ENCODE measurements at places on chromosomes 12 and 14.
A peak's percentile ranks its signal among the peaks of the same experiment; 100 is the strongest.

- DNase-seq: no peak
Measured at GRCh38 chr14:88208858-88209257, 114.2 kb downstream of the KCNK10 start.

DNA sequence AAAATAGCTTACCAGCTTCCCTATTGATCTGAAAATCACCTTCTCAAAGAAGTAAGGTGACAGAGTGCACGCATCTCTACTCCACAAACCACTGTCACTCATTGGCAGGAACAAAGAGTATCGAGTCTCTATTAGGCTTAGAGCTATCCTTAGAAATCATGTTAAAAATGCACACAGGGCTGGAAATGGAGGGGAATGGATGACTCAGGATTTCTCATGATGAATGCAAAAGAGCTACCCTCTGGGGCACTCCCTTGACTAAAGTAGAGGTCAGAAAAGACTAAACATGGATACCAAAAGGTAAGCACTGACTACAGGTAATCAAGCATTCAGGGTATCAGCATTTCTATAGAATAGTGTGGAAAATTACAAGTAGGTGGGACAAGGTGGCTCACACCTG is 96.1 kb upstream of the ANO4 start:
- DNase-seq: peak; percentile 50

DNA sequence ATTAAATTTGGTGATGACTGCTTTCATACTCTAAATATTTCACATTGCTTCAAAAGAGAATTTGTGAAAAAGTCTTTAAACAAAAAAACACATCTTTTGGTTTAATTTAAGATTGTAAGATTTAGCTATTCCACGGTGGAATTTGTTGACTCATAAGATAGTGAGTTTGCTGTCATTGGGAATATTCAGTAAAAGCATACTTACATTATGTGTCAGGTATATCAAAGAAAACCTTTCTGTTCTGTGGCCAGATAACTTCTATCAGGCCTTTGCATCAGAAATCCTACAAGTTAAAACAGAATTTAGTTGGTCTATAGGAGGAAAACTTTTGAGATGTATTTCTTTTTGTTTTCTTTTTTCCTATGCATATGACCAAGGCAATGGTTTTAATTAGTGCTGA is 148.8 kb upstream of the E2F7 start:
- DNase-seq: peak; percentile 57

- DNase-seq: no peak
Measured at GRCh38 chr14:63432888-63433552, 110.2 kb downstream of the PPP2R5E start.

- DNase-seq: no peak
Measured at GRCh38 chr14:78638926-78639325, 468.8 kb downstream of the NRXN3 start.

DNA sequence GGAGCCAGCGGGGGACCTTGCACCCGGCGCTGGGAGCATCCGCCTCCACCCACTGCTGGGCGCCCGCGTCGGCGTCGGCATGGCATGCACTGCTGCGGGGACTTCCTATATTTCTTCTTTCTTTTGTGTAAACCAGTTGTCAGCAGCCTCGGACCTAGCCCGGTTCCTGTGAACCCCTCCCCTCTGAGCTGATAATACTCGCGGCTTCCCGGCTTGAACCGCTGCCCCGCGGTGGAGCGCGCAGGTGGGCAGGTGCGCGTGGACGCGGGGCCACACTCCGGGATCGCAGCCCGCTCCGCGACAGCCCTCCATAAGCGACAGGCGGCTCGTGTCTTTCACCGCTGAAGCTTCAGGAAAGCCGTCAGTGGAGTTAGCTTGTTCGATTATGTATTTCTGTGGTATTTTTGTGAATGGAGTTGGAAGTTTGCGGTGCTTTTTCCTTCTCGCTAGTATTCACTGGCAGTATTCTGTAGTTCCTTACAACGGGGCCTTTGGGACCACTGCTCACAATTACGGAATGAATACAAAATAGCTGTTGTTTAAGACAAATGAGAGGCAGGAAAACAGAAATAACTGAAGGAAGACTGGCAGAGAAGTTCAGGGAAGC is 870 bp downstream of the BMAL2 start:
- DNase-seq: peak; percentile 57

GRCh38 chr12:30962047-30962446 is 35.5 kb downstream of the TSPAN11 start:
- DNase-seq: no peak

- DNase-seq: no peak
Measured at GRCh38 chr12:82530394-82530793, 156.3 kb upstream of the TMTC2 start.

GRCh38 chr12:42908712-42909111 is 319.2 kb upstream of the PRICKLE1 start:
- no peak for DNase-seq

- peak; percentile 64 for DNase-seq
Measured at GRCh38 chr12:87953256-87953860, 75.8 kb downstream of the C12orf50 start.

- DNase-seq: no peak
Measured at GRCh38 chr12:120836114-120836684, 68.0 kb downstream of the SPPL3 start.

DNA sequence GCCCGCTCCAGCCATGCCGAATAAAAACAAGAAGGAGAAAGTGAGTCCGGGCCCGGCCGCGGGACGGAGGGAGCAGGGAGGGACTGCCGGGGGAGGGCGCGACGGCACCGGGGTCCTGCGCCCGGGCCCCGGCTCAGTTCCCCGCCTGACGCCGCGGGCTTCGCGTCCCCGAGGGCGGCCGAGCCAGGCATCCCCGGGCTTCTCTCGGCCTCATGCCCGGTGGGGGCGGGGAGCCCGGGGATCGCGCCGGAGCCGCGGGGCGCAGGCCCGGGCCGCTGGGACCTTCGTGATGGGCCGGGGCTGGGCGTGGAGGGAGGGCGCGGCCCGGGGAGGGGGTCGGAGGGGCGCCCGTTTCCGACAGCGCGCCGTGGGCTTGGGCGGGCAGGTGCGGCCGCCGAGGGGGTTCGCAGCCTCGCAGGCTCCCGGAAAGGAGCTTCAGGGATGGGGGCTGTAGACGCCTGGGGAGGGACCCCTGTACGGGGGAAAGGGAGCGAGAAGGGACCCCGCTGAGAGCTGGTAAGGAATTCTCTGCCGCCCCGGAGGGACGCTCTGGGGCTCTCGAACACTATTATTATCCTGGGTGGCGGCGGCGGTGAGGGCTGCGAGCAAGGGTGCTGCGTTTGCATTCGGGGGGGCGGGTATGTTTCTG is 496 bp downstream of the PPP2R5C start:
- DNase-seq: peak; percentile 40

- no peak for DNase-seq
Measured at GRCh38 chr14:95302667-95303506, 16.8 kb downstream of the CLMN start.

DNA sequence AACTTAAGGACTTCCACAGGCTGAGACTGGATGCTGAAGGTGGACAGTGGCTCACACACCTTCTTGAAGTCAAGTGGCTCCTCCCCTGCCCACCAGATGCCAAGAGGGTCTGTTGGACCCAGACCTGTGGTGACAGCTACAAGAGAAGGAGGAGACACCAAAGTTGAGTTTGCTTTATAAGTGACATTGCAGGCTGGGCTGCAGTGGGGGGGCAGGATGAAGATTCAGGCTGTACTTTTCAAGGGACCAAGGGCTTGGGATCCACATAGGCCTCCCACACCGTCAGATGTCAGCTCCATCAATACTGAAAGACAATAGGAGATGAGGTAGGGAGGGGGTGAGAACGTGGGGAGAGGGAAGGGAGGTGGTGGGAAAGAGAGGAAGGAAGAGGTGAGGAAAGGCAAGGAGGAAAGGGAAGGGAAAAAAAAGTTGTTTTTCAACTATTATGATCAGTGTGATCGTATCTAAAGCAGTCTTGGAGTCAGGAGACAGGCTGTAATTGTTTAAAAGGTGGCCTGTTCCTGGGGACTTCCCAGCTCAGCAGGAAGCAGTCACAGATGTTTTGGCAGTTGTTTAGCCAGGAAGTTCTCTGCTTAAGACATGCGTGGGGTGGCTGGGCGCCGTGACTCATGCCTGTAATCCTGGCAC is 84.1 kb upstream of the RESF1 start:
- peak; percentile 78 for DNase-seq

DNA sequence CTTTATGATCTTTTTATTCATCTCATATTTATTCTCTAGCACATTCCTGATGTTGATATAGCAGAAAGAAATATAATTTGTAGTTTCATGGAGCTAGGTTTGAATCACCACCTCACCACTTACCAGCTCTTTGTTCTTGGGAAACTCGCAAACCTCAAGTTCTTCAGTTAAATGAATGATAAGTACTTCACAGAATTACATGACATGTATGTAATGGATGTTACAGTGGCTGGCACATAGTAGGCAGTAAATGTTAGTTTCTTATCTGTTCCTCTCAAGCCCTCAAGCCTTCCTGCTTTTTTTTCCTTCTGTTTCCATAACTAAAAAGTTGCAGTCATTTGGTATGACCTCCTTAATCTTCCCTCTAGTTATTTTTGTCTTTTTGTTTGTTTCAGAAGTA is 54.9 kb downstream of the SPATS2 start:
- DNase-seq: no peak

DNA sequence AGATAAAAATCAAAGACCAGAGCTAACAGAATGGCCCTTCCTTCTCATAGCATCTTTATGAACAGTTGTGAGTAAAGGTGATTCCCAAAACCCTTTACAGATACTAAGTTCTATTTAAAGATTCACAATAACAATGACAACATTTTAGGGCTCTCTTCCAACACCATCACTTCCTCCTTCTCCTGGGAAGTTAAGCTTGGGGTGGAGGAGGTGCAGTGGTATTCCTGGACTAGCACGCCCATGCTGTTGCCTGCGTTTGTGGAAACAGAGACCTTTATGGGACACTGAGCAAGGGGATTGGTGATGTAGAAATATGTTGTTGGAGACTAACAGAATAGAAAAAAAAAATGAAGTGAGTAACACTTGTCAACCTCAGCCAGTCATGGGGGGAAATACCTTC is 22.5 kb downstream of the SYNE2 start:
- peak; percentile 33 for DNase-seq

GRCh38 chr14:59424341-59425071 is 40.7 kb downstream of the GPR135 start:
- DNase-seq: no peak

- DNase-seq: no peak
Measured at GRCh38 chr12:107275530-107275929, 182.2 kb upstream of the CRY1 start.

GRCh38 chr12:54661048-54661447 is 12.9 kb upstream of the DCD start:
- DNase-seq: no peak

GRCh38 chr12:72499244-72499643 is 227.1 kb downstream of the TRHDE start:
- peak; percentile 74 for DNase-seq

GRCh38 chr14:62304257-62304656 is 542.0 kb downstream of the SNAPC1 start:
- no peak for DNase-seq

- DNase-seq: no peak
Measured at GRCh38 chr14:22502551-22502950, 86.5 kb downstream of the DAD1 start.

DNA sequence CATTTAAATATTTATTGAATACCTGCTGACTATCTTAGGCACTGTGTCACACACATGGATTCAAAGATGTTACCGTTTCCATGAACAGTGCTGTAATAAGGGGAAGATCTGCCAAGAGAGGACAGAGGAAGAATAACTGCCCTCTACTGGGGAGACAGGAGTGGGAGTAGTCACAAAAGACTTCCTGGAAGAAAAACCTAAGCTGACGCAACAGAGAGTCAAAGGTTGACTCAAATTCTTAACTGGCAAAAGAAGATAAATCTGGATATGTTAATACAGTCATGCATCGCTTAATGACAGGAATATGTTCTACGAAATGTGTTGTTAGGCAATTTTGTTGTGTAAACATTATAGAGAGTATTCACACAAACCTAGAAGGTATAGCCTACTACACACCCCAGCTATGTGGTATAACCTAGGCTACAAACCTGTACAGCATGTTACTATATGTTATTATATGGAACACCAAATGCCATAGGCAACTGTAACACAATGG is 51.5 kb downstream of the DCAF5 start:
- peak; percentile 90 for DNase-seq

DNA sequence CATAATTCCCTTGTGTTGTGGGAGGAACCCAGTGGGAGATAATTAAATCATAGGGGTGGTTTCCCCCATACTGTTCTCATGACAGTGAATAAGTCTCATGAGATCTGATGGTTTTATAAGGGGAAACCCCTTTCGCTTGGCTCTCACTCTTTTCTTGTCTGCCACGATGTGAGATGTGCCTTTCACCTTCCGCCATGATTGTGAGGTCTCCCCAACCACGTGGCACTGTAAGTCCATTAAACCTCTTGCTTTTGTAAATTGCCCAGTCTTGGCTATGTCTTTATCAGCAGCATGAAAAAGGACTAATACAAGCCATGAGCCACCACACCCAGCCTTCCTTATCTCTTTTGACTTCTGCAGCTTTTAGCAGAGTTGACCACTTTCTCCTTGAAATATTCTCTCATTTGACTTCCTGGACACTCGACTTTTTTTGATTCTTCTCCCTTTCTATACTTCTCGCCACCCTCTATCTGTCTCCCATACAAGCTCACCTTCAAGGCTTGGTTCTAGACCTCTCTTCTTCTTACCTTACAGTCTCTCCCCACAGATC is 2.3 kb downstream of the MTERF2 start:
- DNase-seq: no peak

DNA sequence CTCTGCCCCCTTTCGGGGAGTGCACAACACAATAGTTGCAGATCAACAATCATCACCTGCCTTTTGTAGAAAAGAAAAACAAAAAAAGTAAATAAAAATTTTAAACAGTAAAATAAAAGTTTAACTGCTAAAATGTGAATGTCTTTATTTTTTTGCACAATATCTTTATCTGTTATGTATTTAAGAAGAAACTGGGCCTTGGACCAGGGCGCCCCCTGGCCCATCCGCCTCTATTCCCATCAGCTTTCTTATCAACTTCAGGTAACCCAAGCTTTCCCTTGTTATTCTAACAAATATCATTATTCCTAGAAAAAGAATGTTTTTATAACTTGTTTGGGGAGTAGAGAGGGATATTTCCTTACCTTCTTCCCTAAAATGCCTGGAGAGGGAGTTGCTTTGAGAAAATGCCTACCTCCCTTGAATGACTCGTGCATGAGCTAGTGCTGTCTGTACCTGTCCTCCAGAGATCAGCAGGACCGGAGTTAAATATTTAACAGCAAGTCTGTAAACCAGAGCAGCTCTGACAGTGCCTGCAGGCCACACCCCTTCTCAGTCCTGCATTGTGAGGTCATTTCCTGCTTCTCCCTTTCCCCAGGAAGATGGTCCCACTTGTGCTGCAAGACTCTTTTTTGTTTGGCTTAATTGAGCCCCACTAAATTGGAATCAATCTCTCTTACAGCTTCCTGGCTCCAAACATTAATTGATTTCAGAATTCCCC is 192.8 kb upstream of the RGS6 start:
- peak; percentile 61 for DNase-seq

Measured in ELR (cell line).